Upper lobe of left lung (tissue), 6 donors: ENCODE measurements at places on chromosomes 2 and 18.

GRCh38 chr2:141569941-141570340, 560.9 kb downstream of the LRP1B start:
- H3K27me3 ChIP-seq: no peaks in the 10 kb centered on the region
- no peak for DNase-seq
- no peak overlapping the region for H3K4me3 ChIP-seq
- H3K27ac ChIP-seq: no peak overlapping the region
- H3K36me3 ChIP-seq: no peaks in the 10 kb centered on the region

GRCh38 chr18:73009691-73010090, 141.9 kb upstream of the NETO1 start:
- no peaks in the 10 kb centered on the region for H3K27me3 ChIP-seq
- no peak for DNase-seq
- H3K4me1 ChIP-seq: no peaks in the 10 kb centered on the region

DNA sequence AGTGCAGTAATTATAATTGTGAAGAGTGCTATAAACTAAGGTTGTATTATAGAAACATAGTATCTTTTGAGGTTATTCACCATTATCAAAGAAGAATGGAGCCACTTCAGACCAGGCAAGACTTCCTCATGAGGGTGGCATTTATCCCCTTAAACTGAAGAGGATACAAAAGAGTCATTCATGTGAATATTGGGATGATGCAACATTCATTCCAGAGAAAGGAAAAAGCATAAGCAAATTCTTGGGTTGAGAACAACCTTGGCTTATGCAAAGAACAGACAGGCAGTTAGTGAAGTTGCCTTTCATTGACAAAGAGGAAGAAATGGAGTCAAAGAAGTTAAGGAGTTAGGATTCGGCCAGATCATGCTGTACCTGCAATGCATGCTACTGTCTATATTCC, 682.5 kb downstream of the MBD2 start:
- H3K4me1 ChIP-seq: no peaks in the 10 kb centered on the region
- DNase-seq: no peak
- H3K4me3 ChIP-seq: no peak overlapping the region
- H3K36me3 ChIP-seq: no peaks in the 10 kb centered on the region
- H3K27ac ChIP-seq: no peak overlapping the region

DNA sequence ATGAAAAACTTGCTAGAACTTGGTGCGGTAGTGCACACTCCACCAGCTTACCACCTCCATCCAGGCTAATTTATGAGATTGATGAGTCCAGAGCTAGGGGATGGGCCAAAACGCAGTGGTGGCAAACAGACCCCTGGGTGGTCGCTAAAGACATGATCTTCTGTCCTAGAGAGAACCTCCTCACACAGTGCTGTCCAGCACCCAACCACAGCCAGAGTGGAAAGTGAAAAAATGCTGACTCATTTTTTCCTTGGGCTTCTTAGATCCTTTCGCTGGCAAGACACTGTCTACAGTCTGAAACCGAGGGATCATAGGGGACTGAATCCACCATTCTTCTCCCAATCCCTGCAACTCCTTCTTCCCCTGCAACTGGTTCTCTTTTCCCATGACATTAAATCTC, 4.1 kb downstream of the ANTXR1 start:
- no peak overlapping the region for H3K27ac ChIP-seq
- H3K4me3 ChIP-seq: no peak overlapping the region
- peaks cover 9% of the 10 kb centered on the region for H3K27me3 ChIP-seq
- H3K36me3 ChIP-seq: no peaks in the 10 kb centered on the region
- peaks cover 9% of the 10 kb centered on the region for H3K4me1 ChIP-seq
- no peak for DNase-seq

DNA sequence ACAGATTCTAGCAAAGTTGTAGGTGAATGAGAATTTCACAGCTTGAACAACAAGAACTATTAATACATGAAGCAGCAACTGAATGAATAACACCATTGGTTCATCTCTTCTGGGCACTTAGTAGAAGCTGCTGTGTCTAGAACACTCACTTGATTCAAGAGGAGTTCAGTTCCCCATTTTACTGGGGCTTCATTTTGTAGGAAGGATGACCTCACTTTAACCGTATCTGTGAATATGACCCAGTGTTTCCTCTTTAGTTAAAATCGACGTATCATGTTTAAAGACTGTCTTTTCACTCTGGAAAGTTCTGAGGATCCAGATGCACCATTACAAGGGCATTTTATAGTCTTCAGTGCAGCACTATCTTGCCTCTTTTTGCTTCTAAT, 47.8 kb downstream of the LRRTM1 start:
- no peak for DNase-seq
- H3K27me3 ChIP-seq: no peaks in the 10 kb centered on the region
- no peaks in the 10 kb centered on the region for H3K36me3 ChIP-seq
- H3K4me3 ChIP-seq: no peak overlapping the region
- H3K27ac ChIP-seq: no peak overlapping the region

- H3K27me3 ChIP-seq: no peaks in the 10 kb centered on the region
- H3K36me3 ChIP-seq: no peaks in the 10 kb centered on the region
- no peak for DNase-seq
- no peak overlapping the region for H3K27ac ChIP-seq
- peaks cover 28% of the 10 kb centered on the region for H3K4me1 ChIP-seq
Measured at GRCh38 chr18:9714266-9715087, 6.4 kb downstream of the RAB31 start.

DNA sequence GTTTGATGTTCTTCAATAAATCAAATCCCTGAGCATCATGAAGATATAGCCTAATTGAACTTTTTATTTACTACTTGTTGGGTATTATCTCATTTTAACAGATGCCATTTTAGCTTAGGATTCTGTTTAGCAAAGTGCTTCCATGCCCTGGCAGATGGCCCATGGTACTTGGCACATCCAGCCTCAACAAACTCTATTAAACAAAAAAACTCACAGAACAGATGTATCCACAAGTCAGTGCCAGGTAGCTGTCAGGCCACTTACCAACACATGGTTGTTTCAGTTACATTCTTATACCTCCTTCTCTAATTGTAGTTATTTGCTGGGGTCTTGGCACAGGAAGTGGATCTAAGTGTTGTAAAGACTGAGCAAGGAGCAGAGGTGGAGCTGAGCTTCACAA, 29.6 kb downstream of the GAD1 start:
- H3K27ac ChIP-seq: no peak overlapping the region
- no peaks in the 10 kb centered on the region for H3K27me3 ChIP-seq
- no peaks in the 10 kb centered on the region for H3K36me3 ChIP-seq
- no peak for DNase-seq
- no peaks in the 10 kb centered on the region for H3K4me1 ChIP-seq

DNA sequence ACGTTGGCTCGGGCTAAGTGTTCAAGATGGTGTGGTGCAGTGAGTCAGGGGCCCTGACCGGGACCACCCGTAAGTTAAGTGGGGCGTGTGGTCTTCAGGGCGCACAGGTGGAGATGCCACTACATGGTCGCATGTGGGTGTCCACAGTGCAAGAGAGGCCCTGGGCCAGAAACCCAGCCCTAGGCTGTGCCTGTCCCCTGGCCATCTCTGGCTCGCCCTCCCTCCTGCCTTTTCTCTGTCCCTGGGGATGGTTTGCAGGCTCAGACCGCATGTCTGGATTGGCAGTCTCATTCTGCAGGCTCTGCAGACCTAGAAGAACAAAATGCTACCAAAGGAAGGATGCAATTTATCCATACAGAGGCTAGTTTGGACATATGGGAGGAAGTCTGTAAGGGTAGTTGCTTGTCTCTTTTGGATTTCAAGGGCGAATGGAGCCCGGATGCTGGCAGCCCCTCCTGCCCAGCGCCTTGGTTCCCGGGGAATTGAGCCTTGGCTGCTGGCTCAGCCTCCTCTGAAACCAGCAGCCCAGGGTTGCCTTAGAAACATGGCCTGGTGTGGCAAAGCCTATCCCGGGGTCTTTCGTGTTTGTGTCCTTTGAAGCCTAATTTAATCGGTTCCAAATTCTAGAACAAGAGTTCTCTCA, 417.5 kb upstream of the HS6ST1 start:
- peaks cover 38% of the 10 kb centered on the region for H3K4me1 ChIP-seq
- no peaks in the 10 kb centered on the region for H3K36me3 ChIP-seq
- DNase-seq: no peak
- no peak overlapping the region for H3K27ac ChIP-seq

GRCh38 chr18:11487390-11487789, 122.0 kb upstream of the SLC35G4 start:
- no peaks in the 10 kb centered on the region for H3K4me1 ChIP-seq
- H3K27ac ChIP-seq: no peak overlapping the region
- no peak overlapping the region for H3K4me3 ChIP-seq
- no peak for DNase-seq

DNA sequence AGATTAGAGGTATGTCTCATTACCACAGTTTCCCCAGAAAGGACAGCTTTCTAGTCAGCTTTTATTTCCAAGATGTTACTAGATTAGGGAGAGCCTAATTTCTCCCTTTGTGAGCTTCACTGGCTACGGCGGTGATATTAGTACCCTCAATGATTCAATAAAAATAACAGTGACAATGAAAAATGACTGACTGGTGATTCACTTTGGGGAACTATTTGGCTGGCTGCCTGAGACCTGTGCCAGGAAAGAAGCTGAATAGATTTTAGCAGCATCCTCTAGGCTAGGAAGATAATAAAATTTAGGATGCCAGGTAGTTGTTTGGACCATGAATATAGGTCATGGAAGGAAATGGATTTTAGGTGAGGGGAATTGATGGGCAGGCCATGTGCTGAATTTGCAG, 178.7 kb downstream of the FMNL2 start:
- no peaks in the 10 kb centered on the region for H3K36me3 ChIP-seq
- no peak for DNase-seq
- no peaks in the 10 kb centered on the region for H3K27me3 ChIP-seq
- no peaks in the 10 kb centered on the region for H3K4me1 ChIP-seq

DNA sequence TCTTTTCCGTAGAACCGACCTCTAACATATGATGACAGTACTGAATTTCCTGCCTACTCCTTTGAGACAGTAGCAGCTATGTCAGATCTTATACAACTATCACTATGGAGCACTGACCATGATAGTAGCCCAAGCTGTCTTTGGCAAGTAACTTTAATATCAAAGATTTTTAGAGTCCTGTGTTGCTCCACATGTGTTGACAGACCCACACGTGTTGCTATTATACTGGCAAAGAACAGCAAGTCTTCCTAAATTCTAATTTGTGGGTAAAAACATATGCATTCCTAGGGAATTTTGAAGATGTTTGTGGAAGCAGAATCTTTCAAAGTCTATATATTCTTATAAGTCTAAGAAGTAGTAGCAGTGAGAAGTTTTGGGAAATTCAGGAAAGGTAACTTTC, 245.5 kb upstream of the HNMT start:
- no peak overlapping the region for H3K27ac ChIP-seq
- H3K36me3 ChIP-seq: no peaks in the 10 kb centered on the region
- H3K27me3 ChIP-seq: no peaks in the 10 kb centered on the region
- no peaks in the 10 kb centered on the region for H3K4me1 ChIP-seq
- no peak overlapping the region for H3K4me3 ChIP-seq
- DNase-seq: no peak

GRCh38 chr2:34954758-34955157, 1355.7 kb upstream of the FAM98A start:
- H3K4me3 ChIP-seq: no peak overlapping the region
- no peak for DNase-seq
- H3K4me1 ChIP-seq: no peaks in the 10 kb centered on the region
- H3K27ac ChIP-seq: no peak overlapping the region
- H3K27me3 ChIP-seq: no peaks in the 10 kb centered on the region

GRCh38 chr2:63424329-63425078, 163.8 kb downstream of the WDPCP start:
- H3K4me1 ChIP-seq: no peaks in the 10 kb centered on the region
- H3K27me3 ChIP-seq: no peaks in the 10 kb centered on the region
- H3K4me3 ChIP-seq: no peak overlapping the region
- no peak overlapping the region for H3K27ac ChIP-seq

DNA sequence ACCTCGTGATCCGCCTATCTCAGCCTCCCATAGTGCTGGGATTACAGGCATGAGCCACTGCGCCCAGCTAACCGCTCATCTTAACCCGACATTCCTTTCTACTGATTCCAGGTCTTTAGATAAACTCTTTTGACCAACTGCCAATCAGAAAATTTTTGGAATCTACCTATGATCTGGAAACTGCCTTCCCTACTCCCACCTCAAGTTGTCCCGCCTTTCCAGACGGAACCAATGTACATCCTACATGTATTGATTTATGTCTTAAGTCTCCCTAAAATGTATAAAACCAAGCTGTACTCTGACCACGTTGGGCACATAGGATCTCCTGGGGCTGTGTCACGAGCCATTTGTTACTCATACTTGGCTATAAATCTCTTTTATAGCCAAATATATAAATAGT, 3.2 kb upstream of the NEU2 start:
- H3K36me3 ChIP-seq: no peaks in the 10 kb centered on the region
- no peaks in the 10 kb centered on the region for H3K4me1 ChIP-seq
- H3K27ac ChIP-seq: no peak overlapping the region
- H3K4me3 ChIP-seq: no peak overlapping the region
- H3K27me3 ChIP-seq: no peaks in the 10 kb centered on the region

DNA sequence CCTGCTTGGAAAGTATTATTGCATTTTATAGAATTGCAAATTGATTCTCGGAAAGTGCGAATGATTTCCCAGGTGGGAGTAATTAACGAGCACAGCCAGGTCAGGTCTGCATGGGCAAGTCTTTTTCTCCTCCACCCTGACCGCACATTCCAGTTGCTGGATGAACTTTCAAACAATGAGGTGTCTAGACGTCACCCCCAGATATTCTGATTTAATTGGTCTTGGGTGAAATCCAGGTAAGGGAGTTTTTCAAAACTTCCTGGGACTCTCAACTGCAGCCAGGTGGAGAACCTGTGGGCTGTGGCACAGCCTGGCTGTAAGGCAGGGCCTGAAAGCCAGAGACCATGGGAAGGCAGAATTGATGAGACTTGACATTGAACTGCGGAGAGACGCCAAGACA, 15.9 kb upstream of the RNF152 start:
- H3K27me3 ChIP-seq: no peaks in the 10 kb centered on the region
- H3K27ac ChIP-seq: no peak overlapping the region
- H3K4me1 ChIP-seq: no peaks in the 10 kb centered on the region
- DNase-seq: no peak
- H3K4me3 ChIP-seq: no peak overlapping the region

DNA sequence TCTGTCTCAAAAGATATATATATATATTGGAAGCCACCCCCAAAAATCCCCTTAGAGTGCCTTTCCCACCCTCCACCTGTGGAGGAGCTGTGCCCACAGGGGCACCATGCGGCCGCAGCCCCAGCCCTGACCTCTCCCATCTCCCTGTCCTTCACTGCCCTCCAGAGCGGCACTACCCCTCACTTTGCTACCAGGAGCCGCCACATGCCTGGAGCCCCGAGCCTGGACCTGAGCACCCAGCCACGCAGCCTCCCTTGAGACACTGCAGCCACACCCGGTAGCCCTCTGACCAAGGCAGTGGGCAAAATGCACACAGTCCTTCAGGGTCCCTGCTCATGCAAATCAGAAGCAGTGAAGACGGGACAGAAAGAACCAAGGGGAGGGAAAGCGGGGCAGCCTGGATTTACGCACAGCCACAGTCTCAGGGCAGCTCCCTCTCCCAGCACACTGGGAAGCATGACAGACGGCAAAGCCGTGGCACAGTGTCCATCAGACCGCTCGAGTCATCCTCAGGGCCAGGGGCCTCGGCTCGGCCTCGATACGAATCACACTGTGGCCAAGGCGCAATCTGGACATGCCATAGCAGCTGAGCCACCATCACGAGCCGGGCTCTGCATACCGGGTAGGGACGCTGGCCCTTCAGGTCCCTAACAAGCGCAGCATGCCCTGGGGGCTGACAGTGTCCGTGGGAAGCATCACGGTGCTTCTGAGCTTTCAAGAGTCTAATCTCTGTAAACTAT, 10.1 kb downstream of the HDAC4 start:
- DNase-seq: no peak
- H3K4me3 ChIP-seq: no peak overlapping the region
- peaks cover 14% of the 10 kb centered on the region for H3K36me3 ChIP-seq
- H3K27ac ChIP-seq: no peak overlapping the region
- H3K27me3 ChIP-seq: no peaks in the 10 kb centered on the region
